ENCODE measurements at places on chromosomes 2 and 18.

DNA sequence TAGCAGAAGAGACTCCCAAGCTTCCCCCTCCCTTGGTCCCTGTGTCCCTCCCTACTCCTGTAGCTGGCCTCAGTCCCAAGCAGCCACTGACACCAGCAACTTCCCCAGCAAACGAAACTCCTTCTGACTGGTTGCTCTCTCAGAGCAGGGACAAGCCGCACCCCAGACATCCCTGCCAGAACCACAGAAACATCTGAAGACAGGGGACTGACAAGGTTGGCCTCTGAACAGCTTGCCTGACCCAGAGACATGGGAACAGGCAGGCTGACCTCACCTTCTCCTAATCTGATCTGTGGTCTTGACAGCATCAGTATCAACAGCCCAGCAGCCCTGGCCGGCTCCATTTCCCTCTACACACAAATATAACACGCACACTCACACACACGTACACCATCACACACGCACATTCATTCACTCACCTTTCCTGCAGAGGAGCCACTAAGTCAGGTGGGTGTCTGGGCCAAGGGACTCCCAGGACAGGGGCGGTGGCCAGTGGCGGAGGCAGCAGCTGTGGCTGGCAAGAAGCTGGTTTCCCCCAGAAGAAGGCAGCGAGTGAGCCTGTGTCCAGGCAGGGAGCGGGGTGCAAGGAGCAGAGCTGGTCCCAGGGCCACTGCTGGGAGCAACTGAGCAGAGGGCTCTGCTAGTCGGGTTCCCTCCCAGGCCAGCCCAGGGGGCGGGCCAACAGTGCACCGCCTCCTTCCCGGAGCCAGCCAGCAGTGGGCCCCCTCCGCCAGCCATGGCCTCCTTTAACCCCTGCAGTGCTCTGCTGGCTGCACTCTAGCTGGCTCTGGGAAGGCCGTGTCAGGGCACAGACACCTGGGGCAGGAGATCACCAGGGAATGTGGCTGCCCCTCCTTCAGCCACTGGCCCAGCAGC lies 59.1 kb downstream of the TNS1 start:
- DNase-seq, result peak; percentile 80

- peak; percentile 57 for DNase-seq
These were observed at the start of gene SNTG2 for GRCh38 chr2:950080-950966. SNTG2 (plus strand) TSS chr2:950849; CDS start chr2:950997, 148 bp downstream.

GRCh38 chr2:133713049-133713580 lies 144.9 kb upstream of the NCKAP5 start:
- no peak for DNase-seq

- DNase-seq, result no peak
These were observed 132.0 kb downstream of the SH3BP4 start for GRCh38 chr2:235083822-235084221.

GRCh38 chr2:1748741-1749488 lies 4.6 kb upstream of the PXDN start:
- peak; percentile 55 for DNase-seq

GRCh38 chr2:192146069-192147015 lies 48.4 kb downstream of the TMEFF2 start:
- peak; percentile 82 for DNase-seq

- no peak for DNase-seq
These were observed 836.1 kb downstream of the CBLN2 start for GRCh38 chr18:71707985-71708500.

GRCh38 chr18:8766559-8767293 lies 61.4 kb downstream of the MTCL1 start:
- no peak for DNase-seq
